ENCODE measurements at places on chromosomes 3 and 15.

- DNase-seq, result peak; percentile 77
Measured at GRCh38 chr3:24505691-24506550, 11.3 kb upstream of the THRB start.

GRCh38 chr3:187922704-187923416 lies 177.6 kb upstream of the BCL6 start:
- DNase-seq, result peak; percentile 89

GRCh38 chr15:88913017-88913849 lies at the start of gene MFGE8:
MFGE8 (minus strand) TSS chr15:88913379; CDS start chr15:88913319, 60 bp downstream.
- DNase-seq, result peak; percentile 74

DNA sequence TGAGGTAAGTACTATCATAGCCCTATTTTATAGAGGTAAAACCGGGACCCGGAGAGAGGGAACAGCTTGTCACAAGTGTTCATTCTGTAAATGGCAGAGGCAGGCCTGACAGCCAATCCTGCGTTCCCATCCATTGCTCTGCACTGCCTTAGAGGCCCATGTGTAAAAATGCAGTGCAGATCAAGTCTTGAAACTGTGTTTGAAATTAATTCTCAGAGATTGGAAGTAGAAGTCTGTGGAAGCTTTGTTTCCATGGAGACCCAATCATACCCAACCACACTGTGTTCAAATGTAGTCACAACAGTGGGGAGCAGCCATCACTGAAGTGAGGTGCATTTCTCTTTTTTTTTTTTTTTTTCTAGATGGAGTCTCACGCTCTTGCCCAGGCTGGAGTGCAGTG lies 13.1 kb upstream of the DNASE1L3 start:
- no peak for DNase-seq

GRCh38 chr3:177263615-177264368 lies 66.5 kb upstream of the TBL1XR1 start:
- DNase-seq, result peak; percentile 21

DNA sequence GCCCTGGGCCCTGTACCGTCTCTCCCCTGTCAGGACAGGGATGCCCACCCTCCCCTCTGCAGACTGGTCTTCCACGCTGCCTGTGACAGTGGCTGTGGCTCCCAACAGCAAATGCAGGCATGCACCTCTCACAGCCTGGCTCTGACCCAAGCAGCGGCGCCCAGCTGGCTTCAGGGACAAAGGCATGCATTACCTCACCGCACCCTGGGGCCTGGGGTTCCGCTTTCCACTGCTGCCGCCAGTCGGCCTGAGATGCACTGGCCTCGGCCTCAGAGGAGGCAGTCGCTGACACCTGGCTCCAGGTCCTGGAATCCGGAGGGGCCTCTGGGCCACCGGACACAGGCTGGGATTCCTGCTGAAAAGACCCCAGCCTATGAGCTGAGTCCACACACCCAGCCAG lies 70.3 kb downstream of the SCN5A start:
- DNase-seq, result no peak

- no peak for DNase-seq
Measured at GRCh38 chr3:148534089-148534988, 163.4 kb upstream of the AGTR1 start.

DNA sequence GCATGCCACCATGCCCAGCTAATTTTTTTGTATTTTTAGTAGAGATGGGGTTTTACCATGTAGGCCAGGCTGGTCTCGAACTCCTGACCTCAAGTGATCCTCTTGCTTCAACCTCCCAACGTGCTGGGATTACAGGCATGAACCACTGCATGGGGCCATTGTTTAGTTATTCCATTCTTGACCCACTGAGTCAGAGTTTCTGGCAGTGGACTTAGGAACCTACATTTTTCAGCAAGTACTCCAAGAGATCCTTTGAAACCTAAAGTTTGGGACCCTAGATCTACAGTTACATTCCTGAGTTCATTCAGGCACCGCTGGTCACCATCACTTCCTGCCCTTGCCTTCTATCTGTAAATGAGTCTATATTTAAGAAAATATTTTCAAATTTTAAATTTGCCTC lies 1.4 kb upstream of the TNFSF10 start:
- DNase-seq, result peak; percentile 63

GRCh38 chr3:14768182-14768790 lies 50.5 kb upstream of the FGD5 start:
- DNase-seq, result no peak

DNA sequence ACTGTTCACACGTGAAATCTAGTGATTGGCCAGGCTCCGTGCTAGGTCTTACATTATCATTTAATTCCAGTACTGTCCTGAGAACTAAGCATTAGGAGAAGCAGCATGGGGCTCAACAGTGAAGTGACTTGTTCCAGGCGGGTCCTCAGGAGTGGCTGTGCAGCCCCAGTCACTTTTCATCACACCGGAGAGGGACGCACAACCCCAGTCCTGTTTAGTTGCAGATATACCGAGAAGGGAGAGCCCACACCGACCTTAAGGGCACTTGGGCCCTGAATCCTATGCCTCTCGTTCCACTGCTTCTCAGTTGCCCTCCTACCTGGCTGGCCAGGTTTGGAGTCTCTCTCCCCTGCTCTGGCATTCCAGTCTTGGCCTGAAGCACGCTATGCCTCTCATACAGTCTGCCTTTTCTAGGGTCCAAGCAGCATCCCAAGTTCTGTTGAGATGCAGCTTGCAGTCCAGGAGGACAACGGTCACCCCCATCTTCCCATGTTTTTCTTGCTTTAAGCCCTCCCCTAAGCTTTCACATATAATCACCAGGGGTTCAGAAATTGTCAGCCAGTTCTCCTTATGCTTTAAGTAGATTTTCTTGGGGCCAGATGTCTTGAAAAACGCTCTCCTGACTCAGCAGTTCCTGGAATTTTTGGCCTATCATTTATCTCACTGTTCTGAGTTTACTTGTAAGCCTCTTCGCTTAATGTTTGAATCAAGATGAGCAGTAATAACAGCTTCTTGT lies 10.1 kb downstream of the FAM131A start:
- DNase-seq, result peak; percentile 35

- DNase-seq, result no peak
Measured at GRCh38 chr15:86327230-86327865, 247.7 kb downstream of the AGBL1 start.

- no peak for DNase-seq
Measured at GRCh38 chr15:69510556-69510955, 57.9 kb downstream of the RPLP1 start.

- peak; percentile 26 for DNase-seq
Measured at GRCh38 chr3:123871946-123872345, 12.2 kb downstream of the MYLK start.

GRCh38 chr3:69085833-69086722 lies 1.3 kb downstream of the ARL6IP5 start:
- peak; percentile 95 for DNase-seq

DNA sequence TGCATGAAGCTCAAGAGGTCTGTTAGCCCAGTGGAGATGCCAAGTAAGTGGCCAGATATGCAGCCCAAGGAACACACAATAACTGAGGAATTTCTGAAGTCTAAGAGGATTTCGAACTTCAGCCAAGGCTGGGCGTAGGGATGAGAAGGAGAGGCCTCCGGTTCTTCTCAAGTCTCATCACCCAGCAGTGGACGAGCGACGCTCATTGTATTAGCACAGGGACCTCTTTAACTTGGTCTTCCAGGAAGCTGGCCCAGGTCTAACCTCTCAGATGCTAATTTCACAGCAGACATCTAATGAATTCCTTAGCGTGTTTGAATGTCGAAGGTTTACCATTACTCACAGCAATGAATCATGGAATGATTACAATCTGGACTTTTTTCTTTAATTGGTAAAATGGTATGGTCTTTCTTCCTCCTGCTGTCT lies 85.0 kb downstream of the HES1 start:
- DNase-seq, result peak; percentile 66

GRCh38 chr3:131645638-131646037 lies 142.9 kb upstream of the MRPL3 start:
- no peak for DNase-seq

GRCh38 chr15:77836121-77836692 lies 203.5 kb upstream of the LINGO1 start:
- peak; percentile 14 for DNase-seq

All from fibroblast of skin of right biceps (primary cell).